ENCODE measurements at places on chromosomes 16 and 17.

GRCh38 chr16:87853411-87854052 is 15.8 kb downstream of the SLC7A5 start:
- peak; percentile 85 for DNase-seq

GRCh38 chr17:79483842-79484241 is 127.0 kb downstream of the RBFOX3 start:
- DNase-seq, result no peak

GRCh38 chr17:18258356-18259038 is at the start of gene FLII:
TSS of gene FLII (minus strand) at chr17:18258738. CDS start at chr17:18258690, 48 bp downstream.
- peak; percentile 71 for DNase-seq

- peak; percentile 36 for DNase-seq
These were observed 26.5 kb upstream of the ADGRG1 start for GRCh38 chr16:57601801-57602478.

GRCh38 chr17:75008373-75008772 is 4.1 kb upstream of the MRPL58 start:
- DNase-seq, result no peak

GRCh38 chr17:76556765-76557367 is 17.0 kb downstream of the PRCD start:
- DNase-seq, result no peak

DNA sequence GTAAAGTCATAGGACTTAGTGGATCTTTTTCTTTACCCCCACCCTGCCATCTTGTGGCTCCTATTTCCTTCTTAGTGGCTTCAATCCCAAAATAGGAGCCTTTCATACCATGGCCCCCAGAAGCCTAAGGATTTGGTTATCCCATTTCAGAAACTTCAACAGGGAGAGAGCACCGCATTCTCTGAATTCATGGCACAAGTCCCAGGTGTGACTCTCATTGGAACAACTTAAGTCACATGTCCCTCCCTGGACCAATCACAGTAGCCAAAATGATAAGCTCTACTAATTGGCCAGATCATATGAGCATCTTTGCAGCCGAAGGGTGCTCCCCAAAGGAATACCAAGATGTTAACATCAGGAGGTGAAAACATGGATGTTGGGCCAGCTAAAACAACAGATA is 43.2 kb downstream of the AXIN2 start:
- no peak for DNase-seq

DNA sequence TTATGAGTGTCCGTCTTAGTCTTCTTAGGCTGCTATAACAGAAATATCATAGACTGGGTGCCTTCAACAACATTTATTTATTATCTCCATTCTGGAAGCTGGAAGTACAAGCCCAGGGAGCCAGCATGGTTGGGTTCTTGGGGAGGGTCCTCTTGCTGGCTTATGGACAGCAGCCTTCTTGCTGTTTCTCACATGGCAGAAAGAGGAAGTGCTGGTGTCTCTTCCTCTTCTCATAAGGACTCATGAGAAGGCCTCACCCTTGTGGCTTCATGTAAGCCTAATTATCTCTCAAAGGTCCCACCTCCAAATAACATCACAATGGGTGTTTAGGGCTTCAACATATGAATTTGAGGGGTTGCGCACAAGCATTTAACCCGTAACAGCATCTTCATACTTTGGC is 207.0 kb upstream of the COX10 start:
- no peak for DNase-seq

- DNase-seq, result no peak
These were observed 4.6 kb downstream of the CLUH start for GRCh38 chr17:2706911-2707510.

GRCh38 chr17:49725452-49726130 is 17.8 kb upstream of the SLC35B1 start:
- no peak for DNase-seq

GRCh38 chr16:22192261-22193062 is 13.6 kb upstream of the EEF2K start:
- DNase-seq, result peak; percentile 72

GRCh38 chr16:81625544-81626153 is 153.4 kb upstream of the PLCG2 start:
- DNase-seq, result no peak

DNA sequence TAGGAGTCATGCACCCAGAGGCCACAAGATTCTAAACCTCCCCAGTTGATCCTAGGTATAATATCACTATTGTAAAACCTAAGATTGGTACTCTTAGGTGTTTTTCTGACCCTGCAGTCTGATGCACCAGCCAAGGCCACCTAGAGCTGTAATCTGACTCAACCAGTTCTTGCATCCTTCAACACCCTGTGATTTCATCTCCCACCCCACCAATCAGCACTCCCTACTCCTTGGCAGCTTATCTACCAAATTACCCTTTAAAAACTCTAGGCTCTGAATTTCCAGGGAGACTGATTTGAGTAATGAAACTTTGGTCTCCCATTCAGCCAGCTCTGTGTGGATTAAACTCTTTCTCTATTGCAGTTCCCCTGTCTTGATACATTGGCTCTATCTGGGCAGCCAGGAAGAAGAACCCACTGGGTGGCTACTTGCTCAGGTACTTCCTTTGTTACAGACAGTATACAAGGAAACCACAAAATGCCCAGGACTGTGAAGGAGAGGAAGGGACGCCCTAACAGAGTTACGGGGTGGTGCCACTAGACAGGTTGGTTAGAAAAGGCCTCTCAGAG is 1.2 kb upstream of the CDIP1 start:
- DNase-seq, result no peak

DNA sequence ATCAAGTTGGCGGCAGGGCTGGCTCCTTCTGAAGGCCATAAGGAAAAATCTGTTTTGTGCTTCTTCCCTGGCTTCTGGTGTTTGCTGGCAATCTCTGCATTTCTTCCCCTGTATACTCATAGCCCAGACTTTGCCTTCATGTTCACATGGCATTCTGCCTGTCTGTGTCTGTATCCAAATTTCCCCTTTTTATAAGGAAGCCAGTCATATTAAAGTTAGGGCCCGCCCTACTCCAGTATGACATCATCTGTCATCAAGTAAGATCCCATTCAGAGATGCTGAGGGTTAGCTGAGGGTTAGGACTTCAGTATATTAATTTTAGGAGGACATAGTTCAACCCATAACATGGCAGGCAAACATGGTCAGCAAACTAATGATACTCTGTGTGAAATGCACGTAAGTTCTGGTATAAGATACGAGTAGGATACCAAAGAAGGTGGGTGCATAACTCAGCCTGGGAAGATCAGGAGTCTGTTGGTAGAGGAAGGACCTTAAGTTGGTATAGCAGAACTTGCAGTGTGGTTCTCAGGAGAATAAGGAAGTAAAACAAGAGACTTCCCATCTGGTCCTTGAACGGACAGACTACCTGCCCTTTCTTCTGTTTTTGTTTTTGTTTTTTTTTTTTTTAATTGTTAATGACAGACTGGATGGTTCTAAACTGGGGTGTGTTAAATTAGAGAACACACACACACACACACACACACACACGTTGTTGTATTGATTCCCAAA is 13.9 kb downstream of the MAP2K6 start:
- no peak for DNase-seq

DNA sequence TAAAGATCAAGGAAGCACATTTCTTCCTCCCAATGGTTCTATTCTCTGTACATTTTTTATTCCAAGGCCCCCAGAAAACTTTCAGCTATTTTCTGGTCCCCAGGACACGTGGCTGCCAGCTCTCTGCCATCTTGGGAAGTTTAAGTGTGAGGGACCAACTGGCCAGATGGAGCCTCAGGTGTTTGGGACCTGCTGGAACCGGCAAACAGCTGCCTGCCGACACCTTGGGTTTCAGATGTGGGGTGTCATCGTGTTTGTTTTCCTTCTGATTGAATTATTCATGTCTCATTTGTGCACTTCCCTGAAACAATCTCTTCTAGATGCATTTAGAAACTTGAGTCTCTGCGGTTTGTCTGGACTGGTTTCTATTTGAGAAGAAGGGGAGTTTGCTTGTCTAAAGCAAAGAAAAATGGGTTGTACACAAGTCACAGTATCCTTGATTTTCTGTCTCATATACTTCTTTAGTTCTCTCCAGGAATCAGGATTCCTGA is 386.5 kb downstream of the SLC39A11 start:
- DNase-seq, result no peak

DNA sequence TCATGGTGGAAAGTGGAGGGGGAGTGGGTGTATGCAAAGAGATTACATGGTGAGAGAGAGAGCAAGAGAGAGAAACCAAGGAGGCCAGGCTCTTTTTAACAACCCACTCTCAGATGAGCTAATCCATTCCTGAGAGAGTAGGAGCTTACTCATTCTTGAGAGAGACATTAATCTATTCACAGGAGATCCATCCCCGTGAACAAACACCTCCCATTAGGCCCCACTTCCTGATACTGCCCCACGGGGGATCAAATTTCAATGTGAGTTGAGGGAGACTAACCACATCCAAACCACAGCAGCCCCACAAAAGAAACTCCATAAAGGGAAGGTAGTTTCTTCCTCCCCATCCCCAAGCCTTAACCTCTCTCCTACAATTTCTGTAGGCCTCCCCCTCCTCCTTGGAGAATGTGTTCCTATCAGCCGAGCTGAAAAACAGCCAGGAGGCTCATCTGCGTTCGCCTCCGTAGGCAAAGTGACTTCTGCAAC is 450.0 kb downstream of the NPIPA7 start:
- DNase-seq, result no peak

- DNase-seq, result no peak
These were observed 19.9 kb downstream of the ZNF200 start for GRCh38 chr16:3214904-3215600.

- DNase-seq, result no peak
These were observed 102.0 kb downstream of the ITFG1 start for GRCh38 chr16:47358816-47359215.

DNA sequence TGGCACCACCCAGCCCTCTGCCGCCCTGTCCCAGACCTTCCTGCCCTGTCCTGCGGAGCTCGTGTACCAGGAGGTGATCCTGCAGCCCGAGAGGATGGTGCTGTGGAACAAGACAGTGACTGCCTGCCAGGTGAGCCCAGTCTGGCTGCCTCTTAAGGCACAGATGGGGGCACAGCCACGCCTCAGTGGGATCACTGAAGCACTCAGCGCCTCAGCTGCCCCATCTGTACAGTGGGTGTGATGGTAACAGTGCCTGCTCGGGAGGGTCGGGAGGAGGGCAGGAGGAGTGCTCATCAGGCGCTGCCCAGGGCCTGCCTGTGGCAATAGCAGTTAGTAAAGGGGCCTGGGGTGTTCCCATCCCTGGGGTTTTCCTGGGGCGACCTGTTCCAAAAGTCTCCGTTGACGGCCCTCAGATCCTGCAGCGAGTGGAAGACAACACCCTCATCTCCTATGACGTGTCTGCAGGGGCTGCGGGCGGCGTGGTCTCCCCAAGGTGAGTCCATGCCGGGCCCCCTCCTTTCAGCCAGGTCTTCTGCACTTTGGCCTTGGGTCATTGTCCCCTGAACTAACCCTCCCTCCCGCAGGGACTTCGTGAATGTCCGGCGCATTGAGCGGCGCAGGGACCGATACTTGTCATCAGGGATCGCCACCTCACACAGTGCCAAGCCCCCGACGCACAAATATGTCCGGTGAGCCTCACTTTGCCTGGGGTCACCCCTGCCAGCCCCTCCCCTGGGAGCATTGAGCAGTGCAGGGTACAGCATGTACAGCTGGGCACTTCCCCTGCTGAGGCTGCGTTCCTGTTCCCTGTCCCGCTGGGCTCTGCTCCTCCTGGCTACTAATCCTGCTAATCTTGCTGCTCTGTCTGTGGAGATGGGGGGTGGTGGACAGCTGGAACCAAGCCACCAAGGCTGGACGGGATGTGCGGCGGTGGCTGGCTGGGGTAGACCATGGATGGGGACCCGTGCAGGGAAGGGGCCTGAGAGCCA is 4.5 kb upstream of the TCAP start:
- no peak for DNase-seq

- no peak for DNase-seq
These were observed 2.2 kb downstream of the SDR42E1 start for GRCh38 chr16:82008957-82009592.

GRCh38 chr17:69228576-69228975 is at the start of gene ABCA10:
TSS of gene ABCA10 (minus strand) at chr17:69228824. CDS start at chr17:69225358, 3,466 bp downstream.
- no peak for DNase-seq

GRCh38 chr16:57041182-57042156 is 50.9 kb upstream of the CPNE2 start:
- DNase-seq, result peak; percentile 77

DNA sequence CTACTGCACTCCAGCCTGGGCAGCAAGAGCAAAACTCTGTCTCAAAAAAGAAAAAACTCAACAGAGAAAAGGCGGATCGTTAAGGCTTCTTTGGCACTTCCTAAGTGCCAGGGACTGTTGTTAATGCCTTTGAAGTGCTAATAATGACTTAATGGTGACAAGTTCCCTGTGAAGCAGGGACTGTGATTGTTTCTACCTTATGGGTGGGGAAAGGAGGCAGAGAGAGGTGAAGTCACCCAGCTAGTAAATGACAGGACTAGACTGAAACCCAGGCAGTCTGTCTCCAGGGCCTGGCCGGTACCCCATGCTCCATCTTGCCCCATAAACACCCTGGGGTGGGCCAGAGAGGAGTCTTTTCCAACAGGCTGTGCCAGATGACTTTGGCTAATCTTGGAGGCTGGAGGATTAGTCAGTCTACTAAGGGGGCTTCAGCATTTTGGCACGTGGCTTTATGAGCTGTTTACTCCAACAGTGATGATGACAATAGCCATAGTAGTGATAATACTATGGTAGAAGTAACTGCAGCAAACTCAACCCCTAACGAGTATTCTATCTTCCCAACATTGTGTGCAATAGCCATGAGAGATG is 26.9 kb downstream of the ABCC1 start:
- DNase-seq, result no peak

DNA sequence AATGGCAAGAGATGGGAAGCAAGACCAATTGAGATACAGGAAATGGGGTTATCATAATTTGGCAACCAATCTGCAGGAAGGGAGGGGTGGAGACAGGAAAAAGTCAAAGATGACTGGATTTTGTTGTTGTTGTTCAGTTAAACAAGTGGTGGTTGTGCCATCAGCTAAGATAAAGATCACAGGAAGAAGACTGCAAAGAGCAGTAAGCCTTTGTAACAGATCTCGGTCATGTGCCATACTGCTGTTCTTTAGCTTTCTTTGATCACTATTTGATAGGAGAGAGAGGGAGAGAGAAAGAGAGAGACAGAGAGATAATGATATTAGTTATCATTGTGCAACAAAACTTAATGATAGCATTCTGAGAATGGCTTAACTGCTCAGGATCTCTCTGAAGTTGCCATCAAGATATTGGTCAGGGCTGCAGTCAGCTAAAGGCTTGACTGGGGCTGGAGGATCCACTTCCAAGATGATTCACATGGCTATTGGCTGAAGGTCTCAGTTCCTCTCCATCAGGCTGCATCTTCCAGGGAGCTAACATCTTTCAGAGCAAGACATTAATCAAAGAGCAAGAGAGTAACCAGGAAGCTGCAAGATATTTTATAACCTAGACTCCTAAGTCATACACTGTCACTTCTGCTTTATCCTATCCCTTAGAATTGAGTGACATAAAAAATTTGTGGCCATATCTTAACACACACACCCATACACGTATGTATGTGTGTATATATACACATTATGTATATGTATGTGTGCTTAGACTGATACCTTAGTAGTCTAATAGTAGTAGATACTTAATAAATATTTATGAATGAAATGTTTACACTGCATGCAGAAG is 405.0 kb downstream of the SHISA9 start:
- no peak for DNase-seq

GRCh38 chr16:46836534-46837530 is 5.9 kb upstream of the C16orf87 start:
- DNase-seq, result no peak

Measured in activated T-cell treated with anti-CD3 and anti-CD28 coated beads, Interleukin-2, amount 50 U/mL, for 1 hour (primary cell).